ENCODE measurements at places on chromosomes 13 and 19.

- DNase-seq, result no peak
Measured at GRCh38 chr19:55208880-55209692, at the start of gene PTPRH. TSS of gene PTPRH (minus strand) at chr19:55209501. CDS start at chr19:55209433, 68 bp downstream.

GRCh38 chr19:16161840-16162239 lies 11.5 kb downstream of the CIB3 start:
- DNase-seq, result no peak

DNA sequence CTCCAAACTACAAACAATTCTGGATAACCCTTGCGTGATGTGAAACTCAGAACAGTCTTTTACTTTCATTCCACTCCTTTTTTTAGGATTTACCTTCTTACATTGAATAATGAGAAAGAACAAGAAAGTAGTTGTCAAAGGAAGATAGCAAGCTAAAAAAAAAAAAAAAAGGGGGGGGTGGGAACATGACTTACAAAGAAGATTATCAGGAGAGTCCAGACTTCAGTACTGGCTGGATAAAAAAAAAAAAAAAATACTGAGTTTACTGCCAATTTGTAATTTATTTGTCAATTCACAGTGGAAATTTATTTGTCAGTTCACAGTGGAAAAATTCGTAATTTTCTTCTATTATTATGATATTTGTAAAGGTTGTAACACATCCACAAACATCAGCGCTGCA lies 792.4 kb upstream of the SLITRK5 start:
- DNase-seq, result no peak

GRCh38 chr13:98478189-98479129 lies 98.4 kb downstream of the STK24 start:
- no peak for DNase-seq

GRCh38 chr19:47757617-47758442 lies 12.5 kb downstream of the NOP53 start:
- DNase-seq, result no peak

DNA sequence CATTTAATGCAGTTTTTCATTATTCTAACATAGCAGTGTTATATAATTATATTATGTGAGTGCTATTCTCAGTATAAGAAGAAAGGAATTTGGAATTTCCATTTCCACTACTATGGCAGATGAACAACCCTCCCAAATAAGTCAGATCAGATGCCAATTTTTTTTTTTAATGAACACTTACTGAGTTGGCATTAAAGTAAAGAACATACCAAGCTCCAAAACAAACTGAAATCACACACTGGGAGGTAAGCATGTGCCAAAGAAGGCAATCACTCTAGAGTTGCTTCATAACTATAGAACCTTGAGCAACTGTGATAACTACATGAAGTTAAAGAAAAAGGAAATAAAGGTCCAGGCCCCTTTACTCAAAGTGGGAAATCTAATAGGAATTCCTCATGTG lies 90.3 kb downstream of the RNF17 start:
- DNase-seq, result no peak

DNA sequence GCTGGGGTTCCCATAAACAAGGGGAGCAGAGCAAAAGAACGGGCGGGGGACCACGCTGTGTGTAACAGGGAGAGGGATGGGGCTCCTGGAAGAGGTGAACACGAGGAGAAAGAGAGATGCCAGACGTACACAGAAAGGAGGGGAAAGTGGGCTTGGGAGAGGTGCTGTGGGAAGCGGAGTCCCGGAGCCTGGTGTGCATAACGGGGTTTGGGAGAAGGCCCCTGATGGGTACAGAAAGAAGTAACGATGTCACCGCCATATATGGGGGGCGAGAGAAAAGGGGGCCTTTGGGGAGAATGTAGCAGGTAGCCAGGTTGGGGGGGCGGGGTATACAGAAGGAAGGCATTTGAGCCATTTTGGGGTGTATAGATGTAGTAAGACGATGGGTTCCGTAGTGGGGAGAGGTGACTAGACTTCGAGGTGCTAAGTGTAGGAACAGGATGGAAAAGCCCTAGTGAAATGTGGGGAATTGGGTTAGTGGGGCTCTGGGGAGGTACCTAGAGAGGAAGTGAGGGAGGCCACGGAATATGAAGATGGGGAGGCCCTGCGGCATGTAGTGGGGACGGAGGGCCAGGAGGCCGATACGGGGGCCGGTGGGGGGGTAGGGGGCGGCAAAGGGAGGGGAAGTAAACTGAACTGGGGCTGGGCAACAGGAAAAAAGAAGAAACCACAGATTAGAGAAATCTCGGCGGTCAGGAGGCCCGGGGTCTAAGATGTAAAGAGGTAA lies 787 bp downstream of the ZNF580 start:
- no peak for DNase-seq

GRCh38 chr13:95100525-95101433 lies 200.5 kb downstream of the ABCC4 start:
- DNase-seq, result no peak

GRCh38 chr13:66530686-66531085 lies 699.5 kb downstream of the PCDH9 start:
- DNase-seq, result no peak

GRCh38 chr13:110644892-110645521 lies 29.7 kb downstream of the NAXD start:
- peak; percentile 46 for DNase-seq

- no peak for DNase-seq
Measured at GRCh38 chr19:49807058-49807903, 5.8 kb downstream of the FUZ start.

DNA sequence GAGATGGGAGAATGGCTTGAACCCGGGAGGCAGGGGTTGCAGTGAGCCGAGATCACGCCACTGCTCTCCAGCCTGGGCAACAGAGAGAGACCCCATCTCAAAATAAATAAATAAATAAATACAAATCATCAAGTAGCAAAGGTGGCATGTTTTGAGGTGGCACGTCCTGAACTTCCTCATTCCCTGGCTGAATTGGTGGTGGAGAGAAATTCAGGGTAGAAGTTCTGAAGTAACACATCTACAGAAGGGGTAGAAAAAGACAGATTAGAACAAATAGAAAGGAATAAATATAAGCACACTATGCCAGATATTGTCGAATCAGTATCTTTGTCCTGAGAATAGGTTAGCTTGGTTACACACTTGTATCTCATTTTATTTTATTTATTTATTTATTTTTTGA lies 6.3 kb downstream of the IFI30 start:
- DNase-seq, result no peak

GRCh38 chr13:50456111-50456510 lies 387.4 kb downstream of the DLEU7 start:
- DNase-seq, result no peak

- DNase-seq, result no peak
Measured at GRCh38 chr13:30957258-30957943, 24.9 kb downstream of the TEX26 start.

DNA sequence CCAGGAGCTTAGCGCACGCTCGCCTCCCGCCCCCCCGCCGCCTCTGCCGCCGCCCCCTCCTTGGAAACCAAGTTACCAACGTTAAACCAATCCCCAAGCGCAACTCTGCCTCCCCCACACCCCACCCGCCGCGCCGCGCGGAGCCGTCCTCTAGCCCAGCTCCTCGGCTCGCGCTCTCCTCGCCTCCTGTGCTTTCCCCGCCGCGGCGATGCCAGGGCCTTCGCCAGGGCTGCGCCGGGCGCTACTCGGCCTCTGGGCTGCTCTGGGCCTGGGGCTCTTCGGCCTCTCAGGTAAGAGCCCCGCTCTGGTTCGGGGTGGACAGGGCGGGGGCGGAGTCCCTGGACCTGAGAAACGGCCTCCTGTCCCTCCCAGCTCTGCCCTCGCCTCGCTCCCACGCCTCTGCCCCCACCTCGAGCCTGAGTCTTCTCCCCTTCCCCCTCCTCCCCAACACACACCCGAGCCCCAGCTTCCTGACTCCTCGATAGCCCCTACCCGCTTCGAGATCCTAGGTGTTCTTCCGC lies at the start of gene ICAM5:
Gene ICAM5 (plus strand): TSS at position 117 of the 521 bp plus-strand sequence. CDS start 92 bp downstream, at position 209.
- no peak for DNase-seq

DNA sequence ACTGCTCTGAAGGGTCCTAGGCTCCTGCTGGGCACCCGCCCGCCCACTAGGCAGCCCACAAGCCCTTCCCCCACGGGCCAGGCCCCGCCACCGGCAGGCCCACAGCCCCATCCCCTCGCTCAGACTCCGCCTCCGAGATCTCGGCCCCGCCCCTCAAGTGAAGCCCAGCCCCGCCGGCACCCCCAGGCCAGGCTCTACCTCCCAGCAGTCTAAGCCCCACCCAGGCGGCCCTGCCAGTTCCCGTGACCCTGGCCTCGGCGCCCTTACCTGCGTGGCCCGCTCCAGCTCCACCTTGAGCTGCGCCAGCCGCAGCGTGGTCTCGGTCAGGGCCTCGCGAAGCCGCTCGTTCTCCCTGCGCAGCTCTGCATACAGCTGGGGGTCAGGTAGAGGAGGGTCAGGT lies 16.3 kb downstream of the EPS8L1 start:
- DNase-seq, result no peak

DNA sequence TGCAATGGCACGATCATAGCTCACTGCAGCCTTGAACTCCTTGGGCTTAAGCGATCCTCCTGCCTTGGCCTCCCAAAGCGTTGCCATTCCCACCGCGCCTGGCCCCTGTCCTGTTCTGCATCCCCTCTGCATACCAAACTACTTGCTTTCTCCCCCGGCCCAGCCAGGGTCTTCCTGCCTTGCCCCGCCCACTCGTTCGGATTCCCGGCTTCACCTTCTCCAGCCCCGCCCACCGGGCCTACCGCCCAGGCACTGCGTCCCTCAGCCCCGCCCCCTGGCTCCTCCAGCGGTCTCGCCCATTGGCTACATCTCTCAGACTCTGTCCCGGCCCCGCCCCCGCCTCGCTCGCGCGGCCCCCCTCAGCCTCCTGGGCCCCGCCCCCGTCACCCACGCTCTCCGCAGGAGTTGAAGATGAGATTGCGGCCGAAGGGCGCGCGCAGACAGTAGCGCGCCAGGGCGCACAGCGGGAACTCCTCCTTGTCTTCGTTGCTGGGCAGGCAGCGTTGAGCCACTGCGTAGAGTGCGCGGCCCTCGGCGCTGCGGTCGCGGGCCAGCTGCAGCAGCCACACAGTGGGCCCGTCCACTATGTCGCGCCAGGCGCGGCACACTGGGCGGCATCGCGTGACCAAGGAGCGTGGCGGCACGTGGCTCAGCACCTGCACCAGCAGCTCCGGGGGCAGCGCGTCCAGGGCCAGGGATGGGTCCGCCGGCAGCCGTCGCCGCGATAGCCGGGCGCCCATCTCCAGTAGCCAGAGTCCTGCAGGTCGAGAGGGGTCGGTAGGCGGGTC lies 19.0 kb downstream of the MRPS12 start:
- peak; percentile 57 for DNase-seq

GRCh38 chr19:11873762-11874161 lies 13.8 kb upstream of the ZNF69 start:
- DNase-seq, result no peak

- no peak for DNase-seq
Measured at GRCh38 chr13:111201304-111201940, 86.3 kb downstream of the ARHGEF7 start.

GRCh38 chr19:53608381-53608780 lies 23.4 kb upstream of the DPRX start:
- no peak for DNase-seq

- DNase-seq, result no peak
Measured at GRCh38 chr19:24069905-24070657, 16.9 kb upstream of the ZNF254 start.

GRCh38 chr13:27125357-27126282 lies 46.0 kb downstream of the USP12 start:
- DNase-seq, result peak; percentile 42
